ENCODE measurements at places on chromosomes 6 and 20.

GRCh38 chr6:105135907-105136430 lies 43.8 kb downstream of the POPDC3 start:
- no peak for DNase-seq

- DNase-seq: no peak
Measured at GRCh38 chr20:40056171-40056570, 632.9 kb downstream of the MAFB start.

GRCh38 chr6:11423667-11424066 lies 113.9 kb upstream of the TMEM170B start:
- DNase-seq: no peak

GRCh38 chr20:19380211-19380610 lies 167.8 kb downstream of the SLC24A3 start:
- DNase-seq: no peak

DNA sequence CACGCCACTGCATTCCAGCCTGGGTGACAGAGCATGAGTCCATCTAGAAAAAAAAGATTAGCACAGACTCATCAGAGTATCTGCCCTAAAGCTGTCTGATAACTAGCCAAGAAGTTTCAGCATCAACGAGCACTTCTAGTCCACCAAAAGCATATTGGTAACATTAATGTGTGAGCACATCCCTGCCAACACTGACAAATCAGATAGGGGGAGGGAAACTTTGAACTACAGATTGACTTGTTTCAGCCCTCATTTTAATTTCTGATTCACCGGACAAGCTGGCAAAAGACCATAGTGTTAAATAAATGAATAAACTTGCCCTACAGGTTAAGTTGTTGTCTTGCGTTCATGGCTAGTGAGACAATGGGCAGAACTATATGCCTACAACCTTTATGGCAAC lies 7.7 kb upstream of the SEC63 start:
- no peak for DNase-seq

DNA sequence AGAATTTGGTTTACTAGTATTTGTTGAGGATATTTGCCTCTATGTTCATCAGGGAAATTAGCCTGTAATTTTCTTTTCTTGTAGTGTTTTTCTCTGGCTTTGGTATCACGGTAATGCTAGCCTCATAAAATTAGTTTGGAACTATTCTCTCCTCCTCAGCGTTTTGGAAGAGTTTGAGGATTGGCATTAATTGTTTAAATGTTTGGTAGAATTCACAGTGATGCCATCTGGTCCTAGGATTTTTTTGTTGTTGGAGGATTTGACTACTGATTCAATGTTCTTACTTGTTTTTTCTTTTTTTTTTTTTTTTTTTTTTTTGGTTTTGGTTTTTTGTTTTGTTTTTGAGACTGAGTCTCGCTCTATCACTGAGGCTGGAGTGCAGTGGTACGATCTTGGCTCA lies 156.2 kb upstream of the BTBD3 start:
- no peak for DNase-seq

DNA sequence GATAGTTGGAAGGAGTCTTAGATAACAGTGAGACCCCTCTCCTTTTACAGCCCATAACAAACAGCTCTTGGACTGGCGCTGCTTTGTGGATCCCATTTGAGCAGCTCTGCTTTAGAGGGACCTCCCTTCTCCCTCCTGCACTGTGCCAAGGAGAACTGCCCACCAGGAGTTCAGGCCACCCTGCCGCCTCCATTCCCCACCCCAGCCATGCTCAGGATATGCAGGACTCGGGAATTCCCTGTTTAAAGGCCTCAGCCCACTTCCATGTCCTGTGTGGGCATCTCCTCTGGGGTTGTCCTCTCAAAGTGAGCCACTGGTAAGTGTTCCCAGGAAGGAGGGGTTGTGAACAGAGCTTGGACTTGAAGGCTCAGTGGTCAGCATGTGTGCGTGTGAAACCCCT lies 312.6 kb upstream of the RNF24 start:
- no peak for DNase-seq

- DNase-seq: no peak
Measured at GRCh38 chr6:104109806-104110205, 749.9 kb downstream of the HACE1 start.

GRCh38 chr20:5172167-5172601 lies 45.4 kb downstream of the CDS2 start:
- no peak for DNase-seq

DNA sequence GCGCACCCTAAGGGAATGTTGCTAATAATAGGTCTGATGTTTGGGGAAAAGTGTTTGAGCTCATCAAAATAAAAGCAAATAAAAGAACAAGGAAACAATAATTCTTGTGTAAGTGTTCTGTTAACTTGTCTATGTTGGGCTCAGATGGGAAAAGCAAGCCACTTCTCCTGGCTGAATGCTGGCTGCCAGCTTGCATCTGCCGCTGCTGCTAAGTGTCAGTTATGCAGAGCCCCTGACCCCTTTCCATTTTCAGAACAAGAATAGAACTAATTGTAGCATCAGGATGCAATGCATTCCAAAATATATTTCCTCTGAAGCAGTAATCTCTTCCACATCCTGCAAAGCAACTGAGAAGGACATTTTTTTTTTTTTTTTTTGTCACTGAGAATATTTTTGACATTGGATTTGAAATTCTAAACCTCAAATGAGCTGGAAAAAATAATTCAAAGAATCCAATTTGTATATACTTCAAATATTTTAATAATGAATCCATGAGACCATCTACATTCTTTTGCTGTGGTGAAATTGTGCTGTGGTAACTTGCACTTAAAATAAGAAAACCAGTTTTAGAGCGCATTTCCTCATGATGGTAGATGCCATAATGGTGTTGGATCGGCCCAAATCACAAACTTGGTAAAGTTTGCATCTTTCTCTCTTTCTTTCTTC lies 43.9 kb upstream of the DEK start:
- no peak for DNase-seq

- no peak for DNase-seq
Measured at GRCh38 chr6:107441682-107442081, 17.7 kb downstream of the PDSS2 start.

DNA sequence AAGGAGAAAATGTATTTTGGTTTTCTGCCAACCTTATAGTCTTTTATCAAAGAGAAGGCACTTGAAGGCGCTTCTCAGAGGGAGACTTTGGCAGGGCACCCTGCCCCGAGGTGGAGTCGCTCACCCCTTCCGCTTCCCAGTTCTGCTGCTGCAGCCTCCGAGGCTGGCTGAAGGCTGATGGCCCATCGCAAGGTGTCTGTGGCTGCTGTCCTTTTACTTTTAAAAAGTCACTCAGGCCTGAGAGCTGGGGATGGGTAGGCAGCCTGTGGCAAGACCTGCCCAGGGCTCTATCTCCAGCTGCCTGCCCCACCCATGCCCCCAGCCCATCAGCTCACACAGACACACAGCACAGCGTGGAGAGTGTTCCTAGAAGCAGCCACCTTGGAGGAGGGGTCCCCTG lies 206.6 kb upstream of the CST7 start:
- DNase-seq: no peak

DNA sequence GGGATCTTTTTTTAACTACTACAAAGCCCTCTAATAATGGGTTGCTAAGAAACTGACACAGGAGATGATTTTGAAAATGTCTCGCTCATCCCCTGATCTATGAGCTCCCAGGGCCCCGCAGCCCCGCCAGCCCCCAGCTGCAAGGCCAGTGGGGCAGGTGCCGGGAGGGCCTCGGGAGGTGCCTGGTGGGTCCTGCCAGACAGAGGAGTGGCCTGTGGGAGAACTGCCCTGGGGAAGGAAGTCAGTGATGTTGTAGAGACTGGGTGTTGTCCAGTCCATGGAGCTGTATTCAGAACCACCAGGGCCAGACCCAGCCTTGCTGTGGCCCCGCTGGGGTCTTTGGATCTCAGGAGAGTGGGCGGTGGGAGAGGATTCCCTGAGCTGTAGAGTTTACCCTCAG lies 258.7 kb downstream of the TAF4 start:
- DNase-seq: no peak

DNA sequence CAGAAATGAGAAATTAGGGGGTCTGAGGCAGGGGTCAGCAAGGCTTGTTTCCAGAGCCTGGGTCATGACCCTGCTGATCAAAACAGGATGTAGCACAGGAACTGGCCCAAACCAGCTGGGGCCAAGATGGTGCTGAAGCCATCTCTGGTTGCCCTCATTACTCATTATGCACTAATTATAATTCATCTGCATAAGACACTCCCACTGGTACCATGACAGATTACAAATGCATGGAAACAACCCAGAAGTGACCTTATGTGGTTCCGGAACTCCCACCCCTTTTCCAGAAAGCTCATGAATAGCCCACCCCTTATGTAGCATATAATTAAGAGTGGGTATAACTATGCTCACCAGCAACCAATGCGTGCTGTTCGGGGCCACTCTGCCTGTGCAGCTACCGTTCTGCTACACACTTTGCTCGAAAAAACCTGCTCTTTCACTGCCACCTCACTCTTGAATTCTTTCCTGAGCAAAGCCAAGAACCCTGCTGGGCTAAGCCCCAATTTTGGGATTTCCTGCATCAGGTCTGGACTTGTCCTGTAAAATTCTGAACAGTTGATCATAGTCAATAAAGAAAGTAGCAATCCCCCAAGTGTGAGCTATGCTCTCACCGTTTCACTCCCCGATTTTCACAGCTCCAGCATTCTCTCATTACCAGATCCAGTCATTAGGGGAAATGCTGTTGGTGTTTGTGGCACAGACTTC lies 122.3 kb downstream of the WDR27 start:
- no peak for DNase-seq

GRCh38 chr20:57409316-57409671 lies 18.1 kb downstream of the RBM38 start:
- no peak for DNase-seq

GRCh38 chr6:169074526-169074925 lies 179.1 kb downstream of the THBS2 start:
- no peak for DNase-seq

GRCh38 chr6:73632346-73632745 lies 21.4 kb downstream of the SLC17A5 start:
- no peak for DNase-seq

DNA sequence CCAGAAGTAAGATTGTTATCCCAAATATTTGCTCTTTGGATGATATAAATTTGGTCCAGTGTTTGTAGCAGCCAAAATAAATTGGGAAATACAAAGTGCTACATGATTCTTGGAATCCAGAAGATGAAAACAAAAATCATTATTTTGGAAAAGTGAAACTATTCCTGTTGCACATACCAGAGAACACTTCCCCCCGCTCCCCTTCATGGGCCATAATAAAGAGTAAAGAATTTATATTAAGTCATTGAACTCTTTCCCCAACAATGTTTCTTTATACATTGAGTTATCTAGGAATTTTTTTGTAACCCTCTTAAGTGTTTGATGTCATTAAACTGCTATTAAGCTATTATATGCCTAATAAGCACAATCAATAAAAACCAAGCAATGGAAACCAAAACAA lies 490.4 kb upstream of the HS3ST5 start:
- DNase-seq: no peak

DNA sequence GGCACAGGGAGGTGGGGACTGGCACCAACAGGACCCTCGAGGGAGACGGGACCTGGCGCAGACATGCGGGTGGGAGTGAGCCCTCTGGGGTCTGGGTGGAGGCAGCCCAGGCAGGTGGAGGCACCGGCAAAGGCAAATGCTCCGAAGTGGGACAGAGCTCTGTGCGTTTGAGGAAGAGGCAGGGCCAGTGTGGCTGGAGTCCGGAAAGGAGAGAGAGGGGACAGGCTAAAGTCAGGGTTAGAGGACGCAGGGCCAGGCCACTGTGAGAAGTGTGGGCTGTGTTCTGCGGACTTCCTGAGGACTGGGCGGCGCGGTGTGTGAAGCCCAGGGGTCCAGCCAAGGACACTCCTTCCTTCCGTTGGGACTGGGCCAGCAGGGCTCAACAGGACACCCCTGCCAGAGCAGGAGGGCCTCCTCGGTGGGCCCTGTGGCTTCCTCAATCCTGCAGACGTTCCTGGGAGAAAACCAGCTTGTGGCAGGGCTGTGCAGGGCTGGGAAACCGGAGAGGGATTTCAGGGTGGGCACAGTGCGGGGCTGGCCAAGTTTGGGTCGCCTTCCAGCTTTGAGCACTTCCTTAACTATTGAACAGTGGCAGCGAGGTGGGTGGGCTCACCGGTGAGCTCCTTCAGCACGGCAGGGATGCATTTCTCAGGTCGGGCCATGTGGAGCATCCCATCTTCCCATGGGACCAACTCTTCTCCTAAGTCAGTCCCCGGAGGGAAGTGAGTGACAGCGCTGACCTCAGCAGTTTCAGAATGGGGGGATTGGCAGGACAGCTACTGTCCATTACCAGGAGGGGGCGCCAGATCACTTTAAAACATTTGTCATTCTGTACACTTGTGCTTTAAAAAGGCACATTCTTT lies 22.5 kb downstream of the MOCS3 start:
- DNase-seq: peak; percentile 54

- no peak for DNase-seq
Measured at GRCh38 chr6:153872946-153873345, 166.1 kb upstream of the OPRM1 start.

- no peak for DNase-seq
Measured at GRCh38 chr6:62998022-62998421, 213.2 kb upstream of the FKBP1C start.

DNA sequence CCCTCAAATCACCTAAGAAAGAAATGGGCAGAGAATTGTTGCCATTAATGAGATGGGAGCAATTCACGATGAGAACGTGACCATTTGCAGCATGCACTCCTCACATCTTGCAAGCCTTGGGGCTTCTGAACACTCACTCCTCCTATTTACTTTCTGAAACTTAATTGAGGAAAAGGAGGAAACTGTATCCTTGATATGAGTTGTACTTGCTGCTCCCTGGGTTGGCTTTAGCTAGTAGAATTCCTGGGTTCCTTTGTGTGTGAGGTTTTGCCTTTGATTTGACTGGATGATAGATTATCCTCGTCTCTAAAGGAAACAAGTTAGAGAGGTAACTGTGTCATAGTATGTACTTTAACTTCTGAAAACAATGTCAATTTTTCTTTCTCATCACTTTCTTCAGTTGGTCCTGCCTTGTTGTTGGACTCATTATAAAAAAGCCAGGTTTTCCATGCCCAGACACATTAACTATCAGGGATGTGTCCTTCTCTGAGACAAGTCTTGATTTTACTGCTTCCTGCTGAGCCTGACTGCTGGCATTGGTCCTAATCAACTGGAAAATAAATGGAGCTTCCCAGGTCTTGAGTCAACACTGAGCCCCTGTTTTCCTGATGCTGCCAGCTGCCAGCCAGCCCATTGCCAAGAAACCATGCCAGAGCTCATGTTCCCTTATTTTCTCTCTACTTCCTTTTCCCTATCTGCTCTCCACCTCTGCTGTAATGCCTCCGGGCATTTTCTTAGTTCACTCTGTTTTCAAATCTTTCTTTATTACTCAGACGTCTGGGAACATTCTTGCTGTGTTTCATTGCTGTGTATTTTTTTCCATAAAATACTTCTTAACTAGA lies 6.0 kb upstream of the MRAP2 start:
- no peak for DNase-seq

DNA sequence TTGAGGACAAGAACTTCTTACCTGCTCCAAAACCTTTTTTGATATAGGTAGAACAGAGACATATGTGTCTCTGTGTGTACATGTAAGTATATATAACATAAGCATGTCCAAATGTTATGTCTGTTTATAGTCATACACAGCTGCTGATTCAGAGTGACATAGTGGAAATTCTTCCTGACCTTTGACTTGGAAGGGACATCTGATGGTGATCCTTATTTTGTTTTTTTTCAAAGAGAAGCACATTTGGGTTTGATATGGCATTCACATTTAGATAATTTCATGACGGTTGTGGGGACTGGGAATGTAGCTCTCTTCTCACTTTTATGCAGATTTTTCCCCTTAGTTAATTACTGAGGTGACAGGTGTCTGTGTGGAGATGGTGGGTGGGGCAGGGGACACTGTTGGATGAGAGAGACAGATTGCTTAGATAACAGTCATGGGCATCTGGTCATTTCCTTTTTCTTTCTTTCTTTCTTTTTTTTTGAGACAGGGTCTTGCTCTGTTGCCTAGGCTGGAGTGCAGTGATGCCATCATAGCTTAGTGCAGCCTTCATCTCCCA lies 39.0 kb downstream of the FARS2 start:
- DNase-seq: no peak

Data from stimulated activated CD4-positive, alpha-beta T cell treated with anti-CD3 and anti-CD28 coated beads, TNF-alpha, amount 100 ng/mL, for 24 hours (primary cell).